Activated CD4-positive, alpha-beta memory T cell treated with anti-CD3 and anti-CD28 coated beads, Interleukin-2, amount 10 ng/mL, durations not matched to agents 7 days and 5 days (primary cell): ENCODE measurements at places on chromosomes 1 and 21. TPM values are rescaled to one million over a fixed set of nuclear protein-coding genes. Genes with fewer than 3 reads are reported as not detected.

Gene FCRL5
- total RNA-seq, result not detected

Gene OR2L13
- total RNA-seq, result not detected

Gene PLA2G2A
- not detected for total RNA-seq

Gene FOXD3
- total RNA-seq, result not detected

Gene MMP23B
- total RNA-seq, result 0.63 TPM

Gene PAQR7
- 1.4 TPM for total RNA-seq

Gene DNAJC6
- 4.0 TPM for total RNA-seq

Gene RHEX
- not detected for total RNA-seq

Gene CLCNKB
- total RNA-seq, result not detected

Gene GSTM4
- total RNA-seq, result 14.3 TPM

Gene SYT14
- not detected for total RNA-seq

Gene NBPF6
- not detected for total RNA-seq

Gene DHX9
- 171 TPM for total RNA-seq

Gene RGS18
- total RNA-seq, result 0.80 TPM

Gene AUNIP
- total RNA-seq, result 5.2 TPM

Gene KCND3
- not detected for total RNA-seq

Gene UTS2
- 1.1 TPM for total RNA-seq

Gene GBP6
- total RNA-seq, result 0.38 TPM

Gene ECM1
- 2.4 TPM for total RNA-seq

Gene SLC44A5
- total RNA-seq, result 0.98 TPM

Gene SNRNP40
- total RNA-seq, result 78.0 TPM

Gene S100A16
- total RNA-seq, result not detected
